ENCODE measurements at places on chromosomes 2 and 18.

DNA sequence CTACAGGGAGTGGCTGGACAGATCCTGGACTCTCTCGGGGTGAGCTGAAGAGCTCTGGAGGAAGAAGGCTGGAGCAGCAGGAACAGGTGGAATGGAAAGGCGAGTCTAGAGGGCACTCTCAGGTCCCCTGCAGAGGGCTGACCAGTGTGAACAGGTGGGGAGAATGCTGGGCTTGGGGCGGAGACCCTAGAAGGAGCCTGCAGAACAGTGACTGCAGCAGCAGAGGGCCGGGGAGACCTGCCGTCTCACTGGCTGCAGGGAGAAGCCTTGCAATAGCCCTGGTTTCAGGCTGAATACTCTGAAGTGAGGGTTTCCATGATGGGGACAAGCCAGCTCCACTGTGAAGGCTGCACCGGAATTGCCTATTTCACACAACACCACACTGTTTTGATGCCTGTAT lies 626.7 kb upstream of the SALL3 start:
- DNase-seq = no peak

DNA sequence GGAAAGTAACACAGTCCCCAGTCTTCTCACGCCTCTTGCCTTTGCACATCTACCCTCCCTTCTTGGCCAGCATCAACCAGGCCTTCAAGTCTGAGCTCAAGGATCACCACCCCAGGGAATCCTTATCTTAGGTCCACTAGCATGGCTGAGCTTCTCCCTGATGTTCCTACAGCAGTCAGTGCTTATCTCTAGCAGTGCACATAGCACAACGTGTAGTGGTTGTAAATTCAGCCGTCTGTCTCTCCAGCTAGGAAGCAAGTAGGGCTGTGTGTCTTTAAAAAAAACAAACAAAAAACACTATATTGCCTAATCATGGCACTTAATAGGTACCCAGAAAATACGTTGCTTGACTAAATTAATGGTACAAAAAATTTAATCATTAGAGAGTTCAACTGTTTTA lies 29.2 kb downstream of the KCNG3 start:
- no peak for DNase-seq

- no peak for DNase-seq
Observed at GRCh38 chr2:227824711-227825110, 11.1 kb downstream of the CCL20 start.

DNA sequence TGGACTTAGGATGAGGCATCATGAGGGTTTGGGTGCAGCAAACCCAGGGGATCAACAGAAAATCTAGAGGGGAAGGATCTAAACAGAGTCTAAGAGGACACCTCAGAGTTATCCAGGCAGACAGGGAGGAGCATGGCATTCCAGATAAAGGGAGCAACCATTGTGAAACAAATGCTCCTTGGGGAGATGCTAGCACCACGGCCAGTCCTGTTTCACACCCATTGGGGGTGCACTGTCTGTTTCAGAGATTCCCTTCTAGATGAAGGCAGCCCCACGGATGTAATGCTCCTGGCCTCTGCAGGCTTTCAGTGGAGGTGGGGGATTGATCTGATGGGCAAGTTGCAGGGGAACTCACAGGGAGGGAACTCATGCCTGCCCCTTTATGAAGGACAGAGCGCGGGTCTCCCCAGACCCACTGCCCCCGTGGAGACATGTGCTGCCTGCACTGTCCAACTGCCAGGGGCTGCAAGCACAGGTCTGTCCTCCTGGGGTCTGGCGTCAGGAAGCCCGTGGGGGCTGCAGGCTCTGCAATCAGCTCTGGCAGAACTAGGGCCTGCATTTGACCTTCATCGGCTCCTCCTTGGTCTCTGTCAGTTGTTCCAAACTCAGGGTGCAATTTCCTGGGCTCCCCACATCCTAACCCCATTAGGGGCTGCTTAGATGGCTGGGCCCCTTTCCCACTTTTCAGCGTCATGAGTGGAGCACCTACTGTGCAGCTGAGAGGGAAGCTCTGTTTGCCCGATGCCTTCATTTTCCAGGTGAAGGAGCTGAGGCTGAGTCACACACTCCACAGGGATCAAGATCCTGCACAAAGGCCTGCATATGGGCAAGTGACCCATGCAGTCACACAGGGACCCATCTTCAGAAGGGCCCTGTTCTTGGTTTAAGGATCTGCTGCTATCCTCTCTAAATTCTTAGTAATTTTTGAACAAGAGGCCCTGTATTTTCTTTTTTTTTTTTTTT lies 163.4 kb downstream of the ARL4C start:
- DNase-seq = no peak

DNA sequence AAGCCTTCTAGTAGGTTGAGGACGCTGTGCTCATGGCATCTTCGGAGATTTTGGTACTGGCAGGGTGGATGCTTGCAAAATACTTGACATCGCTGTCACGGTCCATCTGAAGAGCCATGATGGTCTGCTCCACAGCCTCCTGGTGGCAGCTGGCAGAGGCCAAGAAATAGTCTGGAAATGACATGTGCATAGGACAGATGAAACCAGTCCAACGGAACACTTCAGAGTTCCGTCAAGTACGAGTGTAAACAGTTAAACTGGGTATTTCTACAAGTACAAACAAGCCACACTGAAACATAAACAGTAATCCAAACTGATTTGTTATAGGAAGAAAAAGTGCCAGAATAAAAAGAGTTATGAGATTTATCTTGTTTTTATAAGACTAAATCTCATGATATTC lies 66.6 kb downstream of the PPP4R1 start:
- DNase-seq = no peak

DNA sequence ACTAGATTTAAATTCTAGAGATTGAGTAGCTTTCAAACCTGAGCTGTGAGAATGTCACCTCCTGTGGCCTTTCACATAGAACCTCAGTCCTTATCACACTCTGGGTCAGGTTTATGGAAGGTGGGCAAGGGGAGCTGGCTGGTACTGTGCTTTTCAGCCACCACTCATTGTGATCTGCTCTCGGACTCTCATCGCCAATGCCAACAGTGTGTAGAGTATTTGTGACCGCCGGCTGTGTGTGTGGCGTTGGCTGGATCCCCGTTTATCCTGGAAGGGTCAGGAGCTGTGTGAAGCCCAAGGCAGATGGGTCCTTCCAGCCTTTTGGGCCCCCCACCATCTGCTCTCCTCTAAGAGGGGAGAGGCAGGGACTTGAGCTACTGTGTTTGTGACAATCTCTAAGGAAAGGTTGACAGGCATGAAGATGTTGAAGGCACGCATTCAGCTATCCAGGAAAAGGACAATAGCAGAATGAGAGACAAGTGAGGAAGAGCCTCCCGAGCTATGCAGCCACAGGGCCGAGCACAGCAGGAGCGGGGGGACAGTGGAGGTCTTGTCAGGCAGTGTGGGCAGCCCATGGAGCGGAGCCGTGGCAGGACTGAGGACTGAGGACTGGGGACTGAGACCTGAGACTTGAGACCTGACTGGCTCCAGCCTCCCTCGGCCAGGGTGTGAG lies 107.1 kb upstream of the TPO start:
- no peak for DNase-seq

DNA sequence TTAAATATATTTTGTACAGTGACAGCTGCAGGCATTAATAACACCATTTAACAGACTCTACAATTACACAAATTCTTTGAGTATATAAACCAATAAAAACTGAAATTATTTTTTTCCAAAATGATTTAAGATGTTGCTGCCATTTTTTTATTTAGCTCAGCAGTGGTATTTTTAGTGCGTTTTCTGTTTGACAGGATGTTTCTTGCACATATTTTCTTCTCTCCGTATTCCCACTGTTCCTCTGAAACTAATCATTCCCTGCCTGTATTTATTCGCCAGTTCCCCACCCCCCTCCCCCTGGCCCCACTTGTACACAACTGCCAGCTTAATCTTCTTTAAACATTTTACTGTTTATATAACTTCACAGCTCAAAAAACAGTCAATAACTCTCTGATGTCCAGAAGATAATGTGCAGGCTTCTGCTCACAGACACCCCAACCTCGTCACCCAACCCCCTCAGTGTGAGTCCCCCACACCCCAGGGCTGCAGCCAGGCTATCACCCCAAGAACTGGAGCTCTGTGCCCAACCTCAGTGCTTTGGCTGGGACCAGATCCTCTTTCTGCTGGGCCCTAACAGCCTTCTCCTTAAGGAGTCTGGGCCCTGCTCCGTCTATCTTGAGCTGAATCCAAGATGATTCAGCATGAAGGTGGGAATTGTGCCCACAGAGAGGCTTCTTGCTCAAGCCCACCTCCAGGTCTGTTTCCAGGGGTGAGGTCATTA lies 41.6 kb upstream of the MAP4K4 start:
- DNase-seq = no peak

Data from sciatic nerve (tissue), 2 donors.